ENCODE measurements at places on chromosomes 5 and 9.

DNA sequence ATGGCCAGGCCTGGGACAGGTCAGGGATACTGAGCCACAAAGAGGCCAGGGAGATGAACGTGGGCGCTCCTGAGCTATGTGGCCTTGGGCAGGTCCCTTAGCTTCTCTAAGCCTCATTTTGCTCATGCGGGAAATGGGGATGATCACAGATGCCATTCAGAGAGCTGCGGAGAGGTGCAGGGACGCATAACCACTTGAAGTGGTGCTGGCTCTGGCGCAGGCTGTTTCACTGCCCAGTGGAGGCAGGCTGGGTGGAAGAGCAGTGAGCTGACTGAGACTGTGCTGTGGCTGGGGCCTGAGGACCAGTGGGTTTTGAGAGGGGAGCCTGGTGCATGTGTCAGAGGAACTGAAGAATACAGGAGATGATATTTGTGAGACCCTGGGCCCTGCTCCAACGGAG lies 18.4 kb downstream of the CXXC5 start:
- no peak for ATAC-seq

DNA sequence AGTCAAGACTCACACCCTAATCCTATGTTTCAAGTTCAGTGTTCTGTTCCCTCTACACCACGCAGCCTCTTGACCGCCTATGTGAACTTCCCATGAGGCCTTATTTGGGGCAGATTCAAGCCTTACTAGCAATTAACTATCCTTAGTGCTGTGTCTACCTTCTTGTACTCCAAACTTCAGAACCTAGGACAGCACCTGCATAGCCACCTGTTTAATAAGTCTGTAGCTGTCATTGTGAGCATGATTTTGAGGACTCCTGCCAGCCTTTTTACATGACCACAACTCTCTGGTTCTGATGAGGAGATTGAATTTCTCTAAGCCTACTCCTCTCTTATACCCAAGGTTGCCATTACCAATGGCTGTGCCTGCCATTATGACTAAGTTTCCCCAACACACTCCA lies 50.8 kb upstream of the PCSK1 start:
- peak; percentile 28 for ATAC-seq

GRCh38 chr5:83503662-83504061 lies 32.1 kb downstream of the VCAN start:
- no peak for ATAC-seq

- no peak for ATAC-seq
Observed at GRCh38 chr5:159174511-159175168, 34.7 kb downstream of the RNF145 start.

- ATAC-seq, result no peak
Observed at GRCh38 chr5:131794586-131794985, 2.2 kb downstream of the FNIP1 start.

DNA sequence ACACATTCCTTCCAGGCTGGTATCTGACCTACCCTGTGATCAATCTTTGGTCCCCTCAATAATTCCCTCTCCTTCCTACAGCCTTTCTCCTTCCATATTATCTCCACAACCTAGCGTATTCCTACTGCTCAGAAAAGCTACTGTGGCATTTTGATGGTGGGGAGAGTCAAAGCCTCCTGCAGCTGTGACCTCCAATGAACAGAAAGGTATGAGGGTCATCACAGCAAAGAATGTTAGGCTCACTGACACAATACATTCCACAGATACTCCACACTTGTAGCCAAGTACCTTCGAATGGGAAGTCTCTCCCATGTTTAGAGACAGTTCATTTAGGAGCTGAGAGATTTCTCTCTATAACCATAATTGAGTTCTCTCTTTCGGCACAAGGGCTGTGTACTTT lies 5.9 kb downstream of the FBN2 start:
- ATAC-seq, result no peak

- no peak for ATAC-seq
Observed at GRCh38 chr5:164359260-164360255, 854.1 kb downstream of the MAT2B start.
